Ureter (tissue), 1 donor: ENCODE measurements at places on chromosomes 12 and 14.

- no peak for DNase-seq
Measured at GRCh38 chr12:50845021-50845647, 2.4 kb downstream of the TMPRSS12 start.

GRCh38 chr12:25051656-25052195 lies 102.8 kb upstream of the BCAT1 start:
- DNase-seq, result no peak

DNA sequence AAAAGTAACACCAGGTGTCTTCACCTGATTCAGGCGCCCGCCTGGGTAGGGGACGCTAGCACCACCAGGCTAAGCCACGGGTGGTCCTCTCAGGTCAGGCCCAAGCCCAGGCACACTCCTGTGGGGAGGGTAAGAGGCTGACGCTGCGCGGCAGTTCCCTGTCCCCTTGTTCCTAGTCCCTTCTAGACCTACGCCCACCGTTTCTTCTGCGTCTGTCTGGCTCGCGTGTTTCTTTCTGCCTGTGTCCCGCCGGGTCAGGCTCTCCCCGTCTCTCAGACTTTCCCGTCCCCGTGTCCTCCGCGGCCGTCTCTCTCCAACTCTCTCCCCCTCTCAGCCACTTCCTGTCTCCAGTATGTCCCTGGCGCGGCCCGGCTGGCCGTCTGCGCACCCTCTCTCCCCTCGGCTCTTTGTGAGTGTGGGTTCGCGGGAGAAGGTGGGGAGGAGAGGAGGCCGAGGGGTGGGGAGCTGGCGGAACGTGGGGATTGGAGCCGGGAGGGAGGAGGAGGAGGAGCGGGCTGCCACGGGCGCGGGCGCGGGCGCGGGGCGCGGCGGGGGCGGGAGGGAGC lies 3.1 kb upstream of the TNS2 start:
- DNase-seq, result peak; percentile 93

DNA sequence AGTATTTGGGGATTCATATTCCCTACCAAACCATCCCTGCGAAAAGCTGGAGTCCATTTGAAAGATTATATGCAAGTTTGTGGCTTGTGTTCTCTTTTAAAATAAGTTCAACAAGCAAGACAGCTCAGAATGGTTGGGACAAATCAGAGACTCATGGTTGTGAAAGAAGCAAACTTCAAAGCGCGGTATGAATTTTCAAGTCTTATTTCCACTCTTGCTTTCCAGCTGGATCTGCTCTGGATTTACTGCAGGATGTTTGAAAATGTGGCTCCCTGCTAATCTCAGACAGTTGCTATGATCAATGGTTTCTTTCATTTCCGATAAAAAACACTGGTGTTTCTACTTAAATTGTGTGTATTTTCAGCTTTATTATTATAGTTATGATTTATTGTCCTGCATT lies 477.5 kb downstream of the RAD51B start:
- no peak for DNase-seq

DNA sequence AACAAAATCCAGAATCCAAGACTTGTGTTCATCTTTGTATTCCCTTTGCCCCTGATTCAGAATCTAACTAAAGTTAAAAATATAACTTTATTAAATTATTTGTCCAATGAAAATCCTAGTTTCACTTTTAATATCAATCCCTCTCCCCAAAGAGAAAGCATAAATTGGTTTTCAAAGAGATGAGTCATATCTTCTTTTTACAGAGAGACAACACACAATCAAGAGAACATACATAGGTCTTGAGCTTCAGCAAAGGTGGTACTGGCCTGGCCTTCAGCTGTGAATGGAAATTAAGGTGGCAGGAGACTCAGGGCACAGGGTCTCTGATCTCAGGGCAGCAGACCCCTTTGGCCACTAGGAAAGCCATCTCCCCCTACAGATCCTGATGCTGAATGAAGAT lies 4.3 kb upstream of the ASCL1 start:
- DNase-seq, result no peak
